ENCODE measurements at places on chromosomes 11 and 22. TPM values are rescaled to one million over a fixed set of nuclear protein-coding genes. Genes with fewer than 3 reads are reported as not detected.
A peak's percentile ranks its signal among the peaks of the same experiment; 100 is the strongest.

- no peak for DNase-seq
Observed at GRCh38 chr11:3041699-3042441, 15.4 kb downstream of the CARS1 start.

DNA sequence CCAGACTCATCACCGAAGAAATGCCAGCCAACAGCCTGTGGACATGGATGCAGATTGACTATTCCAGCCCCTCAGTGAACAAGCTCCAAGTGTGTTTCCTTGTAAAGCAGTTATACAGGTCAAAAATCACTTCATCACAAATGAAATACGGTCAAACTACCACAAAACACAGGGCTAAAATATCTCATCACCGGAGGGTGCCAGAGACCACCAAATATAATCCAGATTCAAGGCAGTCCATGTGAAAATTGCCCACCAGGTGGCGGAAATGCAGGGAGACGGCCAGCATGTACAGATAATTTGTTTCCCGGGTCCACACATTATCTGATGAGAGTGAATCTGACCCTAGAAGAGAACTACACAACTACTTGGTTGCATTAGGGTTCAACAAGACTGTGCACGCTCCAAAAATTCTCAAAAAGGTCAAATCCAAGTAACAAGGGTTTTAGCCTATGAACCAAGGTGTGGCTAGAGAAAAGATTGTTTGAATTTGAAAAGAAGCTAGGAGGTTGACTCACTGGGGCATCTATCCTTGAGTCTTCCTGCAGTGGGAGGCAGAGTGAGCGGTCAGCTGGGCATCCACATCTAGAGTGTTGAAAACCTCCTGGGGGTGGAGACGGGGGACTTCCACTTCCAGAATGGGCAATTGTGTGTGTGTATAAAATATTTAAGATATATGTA, 71.7 kb downstream of the IGLL5 start:
- peak; percentile 81 for DNase-seq

- no peak for DNase-seq
Observed at GRCh38 chr11:17595526-17596309, 48.7 kb downstream of the OTOG start.

GRCh38 chr22:37283393-37283937, 1.2 kb downstream of the CYTH4 start:
- DNase-seq = no peak

DNA sequence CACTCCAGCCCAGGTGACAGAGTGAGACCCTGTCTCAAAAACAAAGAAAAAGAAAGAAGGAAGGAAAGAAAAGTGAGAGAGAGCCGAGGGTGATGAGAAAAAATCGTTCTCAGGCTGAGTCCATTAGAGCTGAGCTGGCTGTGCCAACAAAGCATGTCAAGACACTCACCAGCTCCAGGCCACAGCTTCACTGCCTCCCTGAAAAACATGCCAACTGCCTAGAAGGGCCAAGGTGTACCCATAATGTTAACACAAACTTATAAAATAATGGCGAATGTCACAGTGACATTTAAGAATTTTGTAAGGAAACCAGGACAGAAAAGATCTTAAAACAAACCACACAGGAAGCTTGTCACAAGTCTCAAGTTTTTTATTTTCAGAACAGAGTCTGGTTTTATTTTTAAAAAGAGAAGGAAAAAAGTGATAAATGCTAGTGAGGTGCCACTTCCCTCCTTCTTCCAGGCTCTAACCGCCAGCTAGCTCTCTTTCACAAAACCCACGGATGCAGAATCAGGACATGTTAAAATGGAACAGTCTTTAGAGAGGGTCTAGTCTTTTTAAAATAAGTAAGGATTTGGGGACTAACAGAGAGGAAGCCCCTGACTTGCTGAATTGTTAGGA, 5.1 kb downstream of the TMEM121B start:
- DNase-seq = no peak

- DNase-seq = no peak
Observed at GRCh38 chr11:65019824-65020223, 5.9 kb downstream of the ARL2 start.

GRCh38 chr11:74011360-74012073, 2.6 kb upstream of the UCP3 start:
- no peak for DNase-seq

GRCh38 chr11:1254086-1254648, 31.3 kb downstream of the MUC5B start:
- DNase-seq = no peak

- DNase-seq = peak; percentile 87
Observed at GRCh38 chr11:19432370-19433061, 191.8 kb upstream of the E2F8 start.

DNA sequence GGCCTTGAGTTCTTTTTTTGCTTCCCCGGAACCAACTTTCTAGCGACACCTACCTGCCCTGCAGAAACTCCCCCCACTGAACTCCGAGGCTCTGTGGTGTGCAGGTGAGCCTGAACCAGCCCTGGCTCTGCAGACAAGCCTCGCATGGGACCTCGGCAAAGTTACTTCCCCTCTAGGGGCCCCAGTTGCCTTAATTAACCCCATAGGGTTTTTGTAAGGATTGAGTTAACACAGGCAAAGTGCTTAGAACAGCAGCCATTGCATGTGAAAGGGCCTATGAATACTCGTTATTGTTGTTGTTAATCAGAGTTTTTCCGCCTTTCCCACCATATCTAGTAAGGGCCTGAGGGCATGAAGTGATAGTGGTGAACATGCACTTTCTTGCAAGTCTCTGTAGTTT, 12.6 kb upstream of the SYT13 start:
- DNase-seq = no peak

DNA sequence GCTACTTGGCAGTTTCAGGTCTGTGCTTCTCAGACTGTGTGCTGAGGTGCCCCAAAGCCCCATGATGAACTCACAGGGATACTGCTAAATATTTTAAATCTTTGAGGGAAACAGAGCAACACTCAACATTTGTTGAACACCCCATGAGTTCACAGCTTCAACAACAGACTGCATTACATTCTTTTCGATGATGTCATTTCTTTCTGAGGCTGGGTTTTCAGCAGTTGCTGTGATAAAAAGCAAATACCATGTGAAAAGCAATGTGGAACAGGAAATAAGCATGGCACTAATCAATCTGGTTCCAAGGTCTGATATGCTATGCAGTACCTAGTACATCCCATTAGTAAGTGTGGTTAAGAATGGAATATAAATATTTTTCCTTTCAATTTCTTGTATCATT, 82.7 kb downstream of the RPL27A start:
- peak; percentile 60 for DNase-seq

LAYN gene
- total RNA-seq = 41.9 TPM

KCTD14 gene
- total RNA-seq = 0.97 TPM

IL10RA gene
- not detected for total RNA-seq

CHEK2 gene
- 17.4 TPM for total RNA-seq

CASP5 gene
- 0.43 TPM for total RNA-seq

Measured in fibroblast of villous mesenchyme (primary cell).